ENCODE measurements at places on chromosomes 11 and 22.

GRCh38 chr11:3796801-3797328 is 489 bp downstream of the NUP98 start:
- no peak for DNase-seq

DNA sequence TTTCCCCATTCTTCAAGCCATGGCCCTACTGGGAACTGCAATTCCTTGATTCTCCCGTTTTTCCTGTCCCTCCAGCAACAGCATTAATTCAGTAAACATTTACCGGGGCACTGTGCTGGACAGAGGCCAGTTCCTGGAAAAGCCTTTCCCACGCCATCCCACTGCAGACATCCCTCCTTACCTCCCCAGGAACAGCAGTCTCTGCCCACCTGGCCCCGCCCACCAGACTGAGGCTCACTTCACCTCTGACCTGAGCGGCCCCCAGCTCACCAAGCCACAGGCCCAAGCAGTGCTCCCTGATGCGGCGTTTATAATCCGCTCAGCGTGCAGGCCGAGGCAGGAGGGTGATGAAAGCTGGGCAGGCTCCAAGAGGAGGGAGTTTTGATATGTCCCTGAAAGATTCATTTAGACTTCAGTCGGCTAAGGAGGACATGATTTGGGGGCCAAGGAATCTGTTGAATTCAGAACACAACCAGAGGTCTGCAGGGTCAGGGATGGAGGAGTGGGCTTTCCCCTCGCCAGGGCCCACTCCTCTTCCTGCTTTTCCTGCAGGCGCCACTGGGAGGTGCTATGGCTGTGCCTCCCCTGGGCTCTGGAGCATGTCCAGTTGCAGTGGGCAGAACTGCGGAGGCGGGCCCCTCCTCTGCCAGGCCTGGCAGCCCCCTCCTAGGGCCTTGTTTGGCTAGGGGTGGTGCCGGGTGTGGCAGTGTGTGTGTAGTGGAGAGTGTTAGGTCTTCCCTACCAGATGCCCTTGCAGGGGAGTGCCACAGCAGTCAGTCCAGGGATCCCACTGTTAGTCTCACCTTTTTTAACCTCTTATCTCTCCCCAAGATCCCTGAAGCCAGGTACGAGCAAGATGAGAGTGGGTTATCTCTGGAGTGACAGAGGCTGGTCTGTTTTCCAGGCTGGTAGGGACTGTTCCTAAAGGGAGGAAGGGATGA is 1.4 kb upstream of the TAGLN start:
- no peak for DNase-seq

DNA sequence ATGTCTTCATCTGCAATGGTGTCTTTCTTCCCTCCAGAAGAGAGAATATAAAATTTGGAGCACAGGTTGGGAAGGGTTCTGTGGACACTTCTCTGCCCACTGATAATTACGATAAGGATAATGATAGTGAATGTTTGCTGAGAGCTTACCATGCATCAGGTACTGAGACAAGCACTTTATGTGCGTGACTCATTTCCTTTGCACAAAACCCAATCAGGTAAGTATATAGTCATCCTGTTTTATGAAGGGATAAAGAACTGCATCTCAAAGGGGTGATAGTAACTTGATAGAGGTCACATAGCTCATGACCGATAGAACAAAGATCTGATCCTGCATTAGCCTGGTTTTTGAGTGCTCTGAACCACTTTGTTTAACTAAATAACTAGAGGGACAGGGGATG is 9.4 kb downstream of the DRD2 start:
- no peak for DNase-seq

GRCh38 chr11:35321111-35321510 is 98.2 kb downstream of the SLC1A2 start:
- no peak for DNase-seq

GRCh38 chr11:46294365-46295309 is 17.2 kb downstream of the CREB3L1 start:
- DNase-seq, result no peak

DNA sequence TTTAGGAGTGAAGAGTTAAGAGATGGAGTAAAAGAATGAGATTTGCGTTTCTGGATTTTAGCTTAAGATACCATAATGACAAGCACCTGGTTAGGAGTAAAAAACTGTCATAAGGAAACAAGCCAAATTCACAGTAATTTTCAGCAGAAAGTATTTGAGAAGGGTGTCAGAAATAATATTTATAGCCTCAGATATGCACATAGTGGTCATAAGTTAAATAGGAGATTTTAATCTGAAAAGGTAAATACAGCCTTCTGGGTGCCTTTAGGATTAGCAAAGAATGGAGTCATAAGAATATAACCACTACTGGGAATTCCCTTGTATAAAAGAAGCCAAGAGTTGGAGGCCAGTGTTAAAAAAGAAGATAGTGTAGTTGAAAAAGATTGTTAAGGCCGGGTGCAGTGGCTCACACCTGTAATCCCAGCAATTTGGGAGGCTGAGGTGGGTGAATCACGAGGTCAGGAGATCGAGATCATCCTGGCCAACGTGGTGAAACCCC is 160.1 kb downstream of the SWAP70 start:
- DNase-seq, result no peak

GRCh38 chr22:45413013-45413367 is 409 bp downstream of the SMC1B start:
- no peak for DNase-seq
